Panc1 (cell line): ENCODE measurements at places on chromosomes 6 and 20. TPM values are rescaled to one million over a fixed set of nuclear protein-coding genes. Genes with fewer than 3 reads are reported as not detected.

DNA sequence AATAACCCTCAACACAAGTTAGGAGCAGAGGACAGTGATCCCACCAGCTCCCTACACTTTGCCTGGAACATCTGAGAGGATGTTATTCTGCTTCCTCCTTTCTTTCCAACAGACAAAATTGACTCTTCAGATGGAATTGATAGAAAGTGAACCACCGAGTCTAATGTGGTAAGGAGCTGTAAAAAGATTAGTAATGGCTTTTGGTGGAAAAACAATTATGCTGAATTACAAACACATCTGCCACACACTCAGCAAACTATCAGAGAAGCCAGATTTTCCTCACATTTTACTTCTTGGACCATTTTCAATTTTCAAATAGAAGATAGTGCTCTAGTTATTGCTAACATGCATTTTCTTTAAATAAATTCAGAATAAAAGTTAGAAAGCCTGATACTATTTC is 171.8 kb upstream of the COL21A1 start:
- DNase-seq, result no peak
- peaks cover 4% of the 10 kb centered on the region; the same call in 1 of the 2 replicates for H3K27me3 ChIP-seq
- no peak overlapping the region for H3K4me3 ChIP-seq
- H3K4me1 ChIP-seq, result no peaks in the 10 kb centered on the region
- H3K27ac ChIP-seq, result no peak overlapping the region
- H3K36me3 ChIP-seq, result no peaks in the 10 kb centered on the region

DNA sequence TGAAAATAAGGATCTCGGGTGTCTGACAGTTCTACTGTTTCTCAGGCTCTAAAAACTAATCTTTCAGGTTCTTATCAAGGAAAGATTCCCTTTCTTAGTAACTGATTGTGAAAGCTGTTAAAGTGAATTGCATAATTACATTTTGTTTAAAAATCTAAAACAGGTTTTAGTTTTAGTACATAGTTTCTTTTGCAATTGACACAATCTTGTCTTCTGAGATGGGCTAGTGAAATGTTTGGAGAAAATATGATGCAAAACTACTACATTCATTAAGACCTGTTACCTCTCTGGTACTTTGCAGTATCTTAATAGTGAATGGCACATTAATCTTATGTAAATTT is 298.4 kb downstream of the UTRN start:
- H3K4me1 ChIP-seq, result no peaks in the 10 kb centered on the region
- H3K36me3 ChIP-seq, result peaks cover 2% of the 10 kb centered on the region; the same call in 1 of the 2 replicates
- no peaks in the 10 kb centered on the region for H3K27me3 ChIP-seq
- no peak for DNase-seq
- no peak overlapping the region; the same call in 1 of the 2 replicates for H3K4me3 ChIP-seq
- no peak overlapping the region for H3K27ac ChIP-seq

GRCh38 chr20:23235173-23236027 is 115.2 kb upstream of the NXT1 start:
- no peak overlapping the region for H3K4me3 ChIP-seq
- no peak for DNase-seq
- H3K4me1 ChIP-seq, result no peaks in the 10 kb centered on the region
- H3K36me3 ChIP-seq, result no peaks in the 10 kb centered on the region
- no peaks in the 10 kb centered on the region for H3K27me3 ChIP-seq

- no peak for DNase-seq
- H3K4me3 ChIP-seq, result no peak overlapping the region
- no peaks in the 10 kb centered on the region for H3K36me3 ChIP-seq
Measured at GRCh38 chr6:168383062-168383854, 57.7 kb upstream of the SMOC2 start.

The TRAPPC3L gene
- not detected for total RNA-seq

DNA sequence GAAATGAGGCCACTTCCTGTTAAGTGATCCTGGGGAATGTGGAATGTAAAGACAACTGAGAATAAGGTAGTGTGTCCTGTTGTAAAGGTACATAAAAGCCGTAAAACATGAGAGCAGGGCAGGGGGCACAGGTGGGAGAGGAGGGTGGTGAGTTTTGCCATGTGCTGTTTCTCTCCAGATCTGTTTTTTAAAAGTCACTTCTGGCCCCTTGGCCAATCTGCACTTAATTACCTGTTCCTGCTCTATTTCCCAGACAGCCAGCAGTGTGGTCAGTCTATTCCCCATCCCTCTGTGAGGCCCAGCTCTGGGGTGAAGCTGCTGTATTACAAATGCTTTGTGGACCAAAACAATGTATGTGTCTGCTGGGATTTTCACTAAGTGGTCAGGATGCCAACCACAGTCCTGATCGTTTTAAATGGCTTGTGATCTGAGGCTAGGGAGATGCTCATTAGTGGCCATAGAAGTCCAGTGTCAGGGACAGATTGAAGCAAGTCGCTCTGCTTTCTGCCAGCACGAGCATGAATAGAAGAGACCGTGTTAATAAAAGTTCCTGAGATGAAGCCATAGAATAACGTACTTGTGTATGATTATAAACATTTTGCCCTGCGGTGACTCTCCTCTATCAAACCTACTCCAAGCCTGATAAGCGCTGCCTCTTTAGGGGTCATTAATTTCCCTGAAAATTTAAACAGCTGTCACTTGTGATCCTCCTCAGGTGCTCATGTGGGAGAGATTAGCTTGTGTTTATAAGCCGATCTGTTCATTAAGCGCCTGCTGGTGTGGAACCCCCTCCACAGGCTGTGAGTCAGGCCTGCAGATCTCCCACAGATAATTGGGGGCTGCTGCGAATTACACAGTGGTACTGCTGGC is 111.8 kb upstream of the CENPW start:
- no peaks in the 10 kb centered on the region for H3K36me3 ChIP-seq
- H3K27me3 ChIP-seq, result no peaks in the 10 kb centered on the region
- no peak overlapping the region for H3K27ac ChIP-seq
- no peak overlapping the region for H3K4me3 ChIP-seq
- H3K4me1 ChIP-seq, result no peaks in the 10 kb centered on the region
- DNase-seq, result no peak

The ERGIC3 gene
- 265 TPM for total RNA-seq

- no peaks in the 10 kb centered on the region for H3K36me3 ChIP-seq
- no peak for DNase-seq
- no peak overlapping the region for H3K4me3 ChIP-seq
- H3K4me1 ChIP-seq, result no peaks in the 10 kb centered on the region
- H3K27me3 ChIP-seq, result no peaks in the 10 kb centered on the region
Measured at GRCh38 chr6:18752278-18753068, 365.3 kb downstream of the RNF144B start.

DNA sequence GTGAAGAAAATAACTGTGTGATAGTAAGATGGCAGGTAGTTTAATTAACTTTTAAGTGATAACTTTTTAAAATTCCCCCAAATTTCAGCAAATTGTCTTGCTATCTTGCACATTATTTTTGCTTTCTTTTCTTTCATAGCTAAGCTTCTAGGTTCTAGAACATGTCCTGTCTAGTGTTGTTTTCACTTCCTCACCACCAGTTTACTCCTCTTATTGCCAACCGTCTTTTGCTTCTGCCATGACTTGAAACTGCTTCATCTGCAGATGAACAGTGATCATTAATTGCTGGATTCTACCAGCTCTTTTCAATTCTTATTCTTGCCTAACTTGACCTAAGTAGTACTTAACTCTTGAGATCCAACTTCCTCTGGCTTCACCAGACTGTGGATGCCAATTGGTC is 137.8 kb downstream of the CENPW start:
- no peaks in the 10 kb centered on the region for H3K36me3 ChIP-seq
- H3K4me3 ChIP-seq, result no peak overlapping the region
- DNase-seq, result no peak
- no peaks in the 10 kb centered on the region for H3K4me1 ChIP-seq
- no peak overlapping the region for H3K27ac ChIP-seq

GRCh38 chr6:137231895-137232294 is 12.7 kb upstream of the IFNGR1 start:
- H3K4me1 ChIP-seq, result no peaks in the 10 kb centered on the region
- no peak for DNase-seq
- H3K36me3 ChIP-seq, result no peaks in the 10 kb centered on the region

The KHDC1 gene
- 9.6 TPM for total RNA-seq

GRCh38 chr6:25835442-25836283 is 3.8 kb upstream of the SLC17A1 start:
- H3K4me3 ChIP-seq, result no peak overlapping the region
- no peaks in the 10 kb centered on the region for H3K4me1 ChIP-seq
- no peaks in the 10 kb centered on the region for H3K36me3 ChIP-seq
- no peak for DNase-seq
- no peak overlapping the region for H3K27ac ChIP-seq

The BLTP3A gene
- total RNA-seq, result 20.2 TPM

The BTN1A1 gene
- total RNA-seq, result 0.10 TPM

DNA sequence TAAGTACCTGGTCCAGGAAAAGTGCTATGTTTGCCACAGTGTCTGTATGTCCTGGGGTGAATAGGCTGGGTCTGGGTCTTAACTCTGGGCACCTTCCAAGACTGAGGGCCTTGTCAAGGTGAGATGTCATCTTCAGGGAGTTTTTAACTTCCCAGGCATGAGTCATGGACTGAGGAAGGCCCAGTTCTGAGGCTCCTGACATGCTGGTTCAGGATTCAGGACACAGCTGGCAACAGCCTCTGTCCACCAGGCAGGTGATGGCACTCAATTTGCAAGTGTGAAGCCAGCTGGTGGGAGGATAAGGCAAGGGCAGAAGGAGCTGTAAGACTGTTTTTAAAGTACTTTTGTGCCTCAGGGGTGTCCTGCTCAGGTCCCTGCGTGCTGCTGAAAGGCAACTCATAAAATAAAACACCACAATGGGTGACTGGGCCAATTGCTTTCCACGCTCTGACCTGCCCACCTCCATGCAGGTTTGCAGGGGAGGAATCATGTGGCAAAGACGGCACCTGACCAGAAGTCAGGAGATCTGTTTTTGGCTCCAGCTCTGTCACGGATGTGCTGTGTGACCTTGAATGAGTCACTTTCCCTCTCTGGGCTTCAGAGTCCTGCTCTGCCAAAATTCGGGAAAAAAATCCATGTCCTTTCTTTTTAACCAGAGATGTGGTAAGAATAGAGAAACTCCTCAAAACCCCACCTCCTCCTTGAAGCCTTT is 4.9 kb upstream of the PACSIN1 start:
- H3K36me3 ChIP-seq, result no peaks in the 10 kb centered on the region
- H3K27me3 ChIP-seq, result no peaks in the 10 kb centered on the region
- no peak overlapping the region for H3K4me3 ChIP-seq

DNA sequence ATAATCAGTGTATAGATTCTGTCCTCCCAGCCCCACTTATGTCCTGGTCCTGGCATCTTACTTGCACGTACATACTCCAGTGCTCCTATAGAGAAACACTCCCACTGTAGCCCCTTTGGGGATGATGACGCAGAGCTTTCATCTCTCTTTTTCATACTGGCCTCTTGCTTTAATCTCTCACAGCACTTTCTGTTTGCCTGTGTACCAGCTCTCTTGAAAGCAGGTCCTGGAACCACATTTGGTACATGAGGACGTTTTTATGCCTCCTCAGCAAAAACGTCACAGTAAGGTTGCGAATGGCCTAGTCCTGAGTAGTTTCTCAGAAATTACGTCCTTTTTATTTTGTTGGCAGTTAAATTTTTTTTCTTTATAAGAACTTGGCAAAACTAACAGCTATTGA is 10.8 kb downstream of the L3MBTL3 start:
- no peak overlapping the region for H3K27ac ChIP-seq
- H3K27me3 ChIP-seq, result no peaks in the 10 kb centered on the region
- DNase-seq, result no peak
- no peak overlapping the region for H3K4me3 ChIP-seq

- no peak overlapping the region for H3K4me3 ChIP-seq
- no peaks in the 10 kb centered on the region for H3K4me1 ChIP-seq
- DNase-seq, result no peak
- H3K27ac ChIP-seq, result no peak overlapping the region
Measured at GRCh38 chr20:33883164-33883563, 72.0 kb downstream of the CHMP4B start.
